HuH-7.5 (cell line): ENCODE measurements at places on chromosomes 16 and 17.

- DNase-seq, result no peak
Observed at GRCh38 chr16:86844695-86845094, 266.3 kb downstream of the FOXL1 start.

- DNase-seq, result no peak
Observed at GRCh38 chr17:58539698-58540097, 25.3 kb upstream of the MTMR4 start.

DNA sequence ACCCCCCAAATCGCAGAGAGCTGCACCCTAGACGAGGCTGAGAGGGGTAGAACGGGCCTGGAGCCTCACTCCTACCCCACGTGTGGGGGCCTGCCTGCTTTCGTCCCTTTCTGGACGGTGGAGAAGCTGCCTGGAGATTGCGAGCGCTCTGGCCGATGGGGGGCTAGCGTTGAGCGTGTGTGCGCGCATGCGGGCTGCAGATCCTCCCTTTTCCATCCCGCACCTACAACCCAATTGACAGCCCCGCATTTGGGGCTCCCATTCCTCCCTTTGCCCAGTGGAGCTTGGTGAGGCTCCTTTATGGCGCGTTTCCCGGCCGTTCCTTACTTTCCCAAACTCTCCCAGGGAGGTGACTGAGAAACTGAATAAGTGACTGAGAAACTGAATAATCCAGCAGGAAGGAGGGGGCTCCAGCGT lies 907 bp upstream of the ESRP2 start:
- DNase-seq, result no peak

DNA sequence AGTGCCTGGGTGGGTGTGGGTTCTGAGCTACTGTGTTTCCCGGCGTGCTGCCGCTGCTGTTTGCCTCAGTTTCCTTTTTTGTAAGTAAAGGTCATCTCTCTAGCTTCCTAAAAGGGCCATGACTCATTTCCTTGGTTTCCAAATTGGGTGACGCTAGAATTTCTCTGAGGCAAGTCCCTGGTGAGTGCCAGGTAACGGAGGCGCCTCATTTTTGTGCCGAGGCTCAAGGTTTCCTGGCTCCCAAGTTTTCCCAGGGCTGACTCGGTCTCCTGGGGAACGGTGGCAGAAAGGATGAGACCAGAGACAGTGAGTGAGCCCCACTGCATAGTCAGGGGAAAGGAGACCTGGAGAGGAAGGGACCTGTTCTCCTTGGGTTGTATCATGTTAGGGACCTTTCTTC lies 20.3 kb downstream of the MSI2 start:
- no peak for DNase-seq

DNA sequence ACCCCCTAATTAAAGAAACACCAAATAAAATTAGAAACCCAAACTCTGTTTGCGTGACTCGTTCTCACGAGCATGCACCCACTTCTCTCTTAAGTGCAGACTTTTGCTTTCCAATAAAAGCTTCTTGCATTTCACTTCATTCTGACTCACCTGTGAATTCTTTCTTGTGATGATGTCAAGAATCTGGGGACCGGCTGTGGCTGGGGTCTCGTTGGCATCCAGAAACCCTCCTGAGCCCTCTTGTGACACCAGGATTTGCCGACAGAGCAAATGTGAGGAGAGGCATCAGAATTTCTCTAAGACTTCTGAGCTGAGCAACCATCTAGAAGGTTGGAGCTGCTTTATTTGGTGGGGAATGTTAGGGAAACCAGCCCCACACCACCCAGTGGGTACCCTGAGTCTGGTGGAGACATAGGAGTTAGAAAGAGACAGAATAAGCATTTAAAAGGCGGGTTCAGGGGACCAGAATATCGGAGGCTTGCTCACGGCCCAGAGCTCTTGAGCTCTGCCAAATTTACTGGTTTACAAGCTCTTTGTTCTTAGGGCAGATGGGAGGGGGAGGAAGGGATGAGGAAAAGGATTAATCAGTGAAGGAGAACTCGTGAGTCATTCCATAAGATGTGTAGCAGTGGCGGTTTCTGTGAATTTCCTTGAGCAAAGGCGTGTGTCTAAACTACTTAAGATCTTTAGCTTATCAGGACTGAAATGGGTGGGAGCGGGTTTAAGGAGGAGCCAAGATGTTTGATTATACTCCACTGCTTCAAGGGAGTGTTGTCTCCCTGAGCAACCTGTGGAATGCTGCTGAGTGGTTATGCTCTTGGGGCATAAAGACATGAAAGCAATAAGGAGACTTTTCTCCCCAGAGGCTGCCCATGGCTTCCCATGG lies 24.2 kb upstream of the TMC5 start:
- no peak for DNase-seq

DNA sequence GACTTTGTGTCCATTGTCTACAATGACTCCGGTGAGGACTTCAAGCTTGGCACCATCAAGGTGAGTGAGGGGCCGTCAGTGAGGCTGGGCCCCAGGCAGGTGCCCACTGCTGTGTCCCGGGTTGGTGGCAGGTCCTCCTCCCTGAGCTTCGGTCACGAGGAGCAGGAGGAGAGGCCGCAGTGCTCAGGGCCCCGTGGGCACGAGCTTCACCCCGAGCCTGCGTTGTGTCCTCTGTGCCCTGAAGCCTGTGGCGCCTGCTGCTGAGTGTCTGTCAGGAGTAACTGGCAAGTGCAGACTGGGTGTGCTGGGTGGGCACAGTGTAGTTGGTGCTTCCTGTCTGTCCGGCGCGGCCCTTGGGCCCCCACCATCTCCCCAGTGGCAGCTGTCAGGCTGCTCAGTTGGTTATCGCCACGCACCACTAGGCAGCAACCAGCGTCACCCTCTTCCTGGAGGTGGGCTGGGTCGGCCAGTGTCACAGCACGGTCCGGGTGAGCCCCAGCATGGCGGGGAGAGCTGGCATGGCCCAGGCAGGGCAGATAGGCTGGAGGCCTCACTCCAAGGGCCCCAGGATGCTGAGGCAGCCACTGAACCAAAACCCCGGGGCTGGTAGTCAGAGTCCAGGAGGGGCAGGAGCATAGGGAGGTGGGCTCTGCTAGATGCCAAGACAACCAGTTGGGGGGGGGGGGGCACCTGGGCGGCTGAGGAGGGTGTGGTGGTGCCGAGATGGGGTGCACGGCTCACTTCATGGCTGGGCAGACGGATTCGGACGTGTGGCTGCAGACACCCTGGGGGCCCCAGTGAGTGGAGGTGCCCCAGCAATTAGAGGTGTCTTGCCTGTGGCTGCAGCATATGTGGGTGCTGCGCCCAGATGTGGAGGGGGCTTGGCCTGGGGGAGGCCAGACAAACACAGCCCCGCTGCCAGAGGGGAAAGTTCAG lies 39.3 kb downstream of the TSC2 start:
- no peak for DNase-seq

GRCh38 chr16:73150786-73151185 lies 102.9 kb upstream of the ZFHX3 start:
- no peak for DNase-seq

GRCh38 chr17:4480929-4481898 lies 17.5 kb upstream of the SPNS2 start:
- DNase-seq, result no peak

GRCh38 chr16:81483064-81483969 lies 38.7 kb downstream of the CMIP start:
- no peak for DNase-seq

DNA sequence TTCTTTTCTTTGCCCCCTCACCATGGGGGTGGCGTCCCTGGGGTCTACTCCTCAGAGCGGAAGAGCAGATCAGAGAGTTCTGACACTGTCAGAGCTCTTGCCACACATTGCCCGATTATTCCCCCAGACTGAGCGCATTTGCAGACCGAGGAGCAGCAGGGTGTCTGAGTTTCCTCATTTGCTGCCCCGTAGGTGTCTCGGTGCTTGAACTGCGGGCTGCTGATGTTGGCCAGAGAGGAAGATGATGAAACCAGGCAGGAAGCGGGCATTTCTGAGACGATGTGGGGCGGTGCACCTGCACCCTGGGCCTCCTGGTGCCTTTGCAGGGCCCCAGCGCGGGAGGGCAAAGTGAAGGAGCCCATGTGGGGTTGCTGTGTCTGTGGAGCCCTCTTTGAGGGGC lies 55.2 kb downstream of the ARSG start:
- no peak for DNase-seq

DNA sequence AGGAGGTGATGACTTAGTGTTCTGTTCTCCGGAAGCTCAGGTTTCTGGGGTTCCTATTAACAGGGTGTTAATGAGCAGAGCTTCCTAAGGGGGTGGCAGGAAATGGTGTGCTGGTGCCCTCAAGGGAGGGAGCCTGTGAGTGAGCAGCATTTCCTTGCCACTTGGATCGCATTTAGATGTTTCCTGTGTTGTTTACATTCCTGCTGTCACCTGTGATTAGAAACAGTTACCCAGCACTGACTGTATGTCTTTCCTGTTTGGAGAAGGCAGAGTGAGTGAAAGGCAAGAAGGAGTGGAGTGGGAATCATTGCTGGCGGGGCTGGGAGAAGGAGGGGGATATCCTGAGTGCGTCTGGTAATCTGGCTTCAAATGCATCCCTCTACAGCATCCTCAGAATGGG lies 214.6 kb downstream of the CCDC182 start:
- no peak for DNase-seq

DNA sequence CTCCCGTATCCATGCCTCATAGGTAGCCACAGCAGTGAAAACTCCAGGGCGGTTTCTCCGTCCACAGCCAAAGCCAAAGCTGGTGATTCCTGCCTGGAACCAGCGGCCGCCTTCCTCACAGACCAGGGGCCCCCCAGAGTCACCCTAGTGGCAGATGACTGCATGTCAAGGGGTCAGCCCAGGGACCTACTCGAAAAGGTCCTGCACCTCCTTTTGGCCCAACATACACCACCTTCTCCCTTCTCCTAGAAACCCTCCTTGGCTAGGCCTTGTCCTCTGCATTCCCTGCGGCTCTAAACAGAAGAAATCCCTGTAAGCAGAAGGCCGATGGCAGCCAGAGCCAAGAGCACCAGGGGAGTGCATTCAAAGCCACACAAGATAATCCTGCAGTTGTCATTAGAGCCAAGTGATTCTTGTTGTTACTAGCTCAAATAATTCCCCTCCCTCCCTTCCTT lies 6.1 kb downstream of the PRSS36 start:
- DNase-seq, result no peak

- peak; percentile 57 for DNase-seq
Observed at GRCh38 chr17:8994319-8994718, 27.0 kb upstream of the NTN1 start.

DNA sequence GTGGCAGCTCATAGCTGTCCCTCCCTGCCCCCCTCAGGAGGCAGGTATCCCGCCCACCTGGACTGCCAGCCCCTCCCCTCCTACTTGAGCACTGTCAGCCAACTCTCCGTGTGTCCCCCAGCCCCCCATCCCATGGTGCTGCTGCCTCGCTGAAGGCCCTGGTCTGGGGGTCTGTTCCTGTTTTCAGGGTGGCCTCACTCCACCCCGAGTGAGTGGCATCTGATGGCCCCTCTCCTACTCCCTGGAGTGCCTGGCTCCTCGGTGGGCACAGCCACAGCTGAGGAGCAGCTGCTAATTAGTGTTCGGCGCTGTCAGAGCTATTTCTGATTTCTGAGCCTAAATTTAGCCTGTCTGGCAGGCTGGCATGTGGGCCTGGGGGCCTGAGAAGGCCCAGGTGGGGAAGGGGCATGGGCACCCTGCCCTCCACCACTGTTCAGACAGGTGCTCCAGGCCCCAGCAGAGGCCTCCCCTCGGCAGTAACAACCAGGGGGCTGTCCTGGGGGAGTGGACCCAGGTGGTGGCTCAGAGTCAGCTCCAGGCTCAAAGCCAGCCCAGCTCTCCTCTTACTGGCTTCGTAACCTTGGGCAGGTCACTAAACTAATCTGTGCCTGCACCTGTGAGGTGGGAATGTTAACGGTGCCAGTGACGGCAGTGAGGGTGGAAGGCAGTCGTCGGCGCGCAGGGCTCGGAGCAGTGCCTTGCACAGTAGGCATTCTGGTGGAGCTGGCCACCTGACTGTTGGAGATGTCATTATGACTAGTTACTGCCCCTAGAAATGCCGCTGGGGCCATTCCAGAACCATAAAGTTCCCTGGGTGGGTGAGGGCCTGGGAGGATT lies 6.5 kb downstream of the FMNL1 start:
- no peak for DNase-seq

- DNase-seq, result no peak
Observed at GRCh38 chr16:708959-709358, 3.4 kb upstream of the FBXL16 start.

GRCh38 chr16:86232496-86232895 lies 277.8 kb upstream of the FOXF1 start:
- no peak for DNase-seq

GRCh38 chr17:82497483-82498405 lies 21.8 kb upstream of the FOXK2 start:
- DNase-seq, result no peak

- DNase-seq, result no peak
Observed at GRCh38 chr17:27526604-27527002, 70.4 kb downstream of the KSR1 start.

DNA sequence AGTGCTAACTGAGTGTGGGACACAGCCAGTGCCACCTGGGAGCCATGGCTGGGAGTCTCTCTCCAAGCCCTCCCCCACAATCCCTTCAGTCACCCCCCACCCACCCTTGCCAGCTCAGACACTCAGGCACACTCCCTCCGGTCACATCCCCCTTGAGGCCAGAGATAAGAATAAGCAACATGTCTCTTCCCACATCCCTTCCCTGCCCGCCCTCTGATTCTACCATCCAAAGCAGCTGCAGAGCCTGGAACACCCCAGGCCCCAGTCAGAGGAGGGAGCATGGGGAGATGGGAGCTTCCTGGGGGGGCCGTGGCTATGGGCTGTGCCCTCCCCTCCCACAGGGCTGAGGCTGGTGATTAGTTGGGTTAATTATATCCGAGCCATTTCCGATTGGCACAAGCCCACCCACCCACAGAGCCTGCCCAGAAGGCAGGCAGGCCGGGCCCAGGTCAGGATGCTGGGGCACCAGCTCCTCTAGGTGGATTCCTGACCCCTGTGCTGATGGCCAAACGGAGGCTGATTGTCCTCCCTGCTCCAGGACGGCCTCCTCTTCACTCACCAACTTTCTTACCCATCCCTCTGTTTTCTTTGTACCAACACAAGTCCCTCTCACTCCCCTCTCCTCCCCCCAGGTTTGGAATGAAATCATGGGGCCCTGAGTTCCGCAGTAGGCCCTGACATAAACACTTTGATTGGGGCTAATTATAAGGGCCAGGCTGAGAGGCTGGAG lies 28.6 kb upstream of the MEIOC start:
- DNase-seq, result no peak

DNA sequence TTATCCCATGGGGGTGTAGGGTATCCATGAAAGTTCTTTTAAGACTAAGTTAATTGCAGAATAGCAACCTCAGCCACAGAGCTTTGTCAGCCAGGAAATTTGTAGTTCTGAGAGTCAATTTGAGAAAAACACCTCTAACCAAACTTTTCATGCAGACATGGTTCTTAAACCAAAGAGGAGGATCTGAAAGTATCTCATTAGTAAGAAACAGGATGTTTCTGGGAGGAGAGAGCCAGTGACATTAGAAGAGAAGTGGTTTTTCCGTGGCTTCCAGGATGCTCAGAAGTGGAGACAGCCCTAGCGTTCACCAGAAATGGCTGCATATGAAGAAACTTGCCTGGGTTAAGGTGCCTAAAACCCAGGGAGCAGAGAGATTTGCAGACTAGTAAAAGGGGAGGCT lies 7.9 kb downstream of the GNAO1 start:
- no peak for DNase-seq

DNA sequence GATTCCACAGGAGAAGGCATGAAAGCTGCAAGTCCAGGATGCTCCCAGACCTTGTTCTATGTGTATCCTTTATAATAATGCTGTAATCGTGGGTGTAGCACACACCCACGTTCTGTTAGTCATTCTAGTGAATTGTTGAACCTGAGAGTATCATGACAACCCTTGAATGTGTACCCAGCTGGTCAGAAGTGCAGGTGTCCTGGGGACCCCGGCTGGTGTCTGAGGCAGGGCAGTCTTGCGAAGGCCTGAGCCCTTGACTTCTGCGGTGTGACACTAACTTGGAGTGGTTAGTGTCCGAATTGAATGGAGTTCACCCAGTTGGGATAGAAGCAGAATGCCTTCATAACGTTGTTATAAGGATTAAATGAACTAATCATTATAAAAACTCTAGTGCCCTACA lies 218.0 kb upstream of the TNRC6C start:
- DNase-seq, result no peak
